ELR (cell line): ENCODE measurements at places on chromosomes 5 and 9.

DNA sequence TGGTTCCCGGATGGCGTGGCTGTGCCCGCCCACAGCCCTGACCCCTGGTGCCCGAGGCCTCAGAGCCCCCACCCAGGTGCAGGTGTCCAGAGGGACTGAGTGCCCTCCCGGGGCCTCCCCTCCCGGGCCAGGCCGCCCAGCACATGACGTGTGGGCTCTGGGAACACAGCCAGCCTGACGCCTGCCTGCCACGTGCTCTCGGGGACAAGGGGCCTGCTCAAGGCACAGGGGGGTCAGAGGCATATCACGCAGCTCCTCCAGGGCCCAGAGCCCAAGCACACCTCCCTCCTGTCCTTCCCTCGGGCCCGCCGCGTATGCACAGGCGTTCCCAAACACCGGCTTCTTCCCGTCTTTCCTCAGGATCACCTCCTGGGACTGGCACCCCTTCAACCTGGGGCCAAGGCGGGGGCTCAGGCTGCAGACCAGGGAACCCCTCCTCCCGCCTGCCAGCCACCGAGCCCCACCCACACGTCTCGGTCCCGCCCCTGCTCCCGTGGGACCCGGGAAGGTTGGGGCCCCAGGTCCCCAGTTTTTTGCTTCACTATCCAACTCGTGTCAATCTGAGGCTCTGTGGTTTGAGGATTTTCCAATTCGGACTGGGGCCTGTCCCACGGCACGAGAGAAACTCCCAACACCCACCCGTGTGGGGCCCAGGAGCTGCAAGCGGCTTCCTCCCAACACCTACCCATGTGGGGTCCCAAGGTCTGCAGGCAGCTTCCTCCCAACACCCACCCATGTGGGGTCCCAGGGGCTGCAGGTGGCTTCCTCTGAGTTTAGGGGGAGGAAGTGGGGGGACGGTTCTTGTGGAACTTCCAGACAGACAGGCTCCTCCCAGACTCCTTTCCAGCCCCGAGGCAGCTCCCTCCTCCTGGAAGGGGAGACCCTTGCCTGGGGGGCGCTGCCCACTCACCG is 1.5 kb downstream of the LCN10 start:
- no peak for DNase-seq

- DNase-seq = no peak
Observed at GRCh38 chr5:157657516-157657915, 5.3 kb upstream of the SOX30 start.

GRCh38 chr5:150762211-150762610 is 3.4 kb upstream of the DCTN4 start:
- DNase-seq = no peak

DNA sequence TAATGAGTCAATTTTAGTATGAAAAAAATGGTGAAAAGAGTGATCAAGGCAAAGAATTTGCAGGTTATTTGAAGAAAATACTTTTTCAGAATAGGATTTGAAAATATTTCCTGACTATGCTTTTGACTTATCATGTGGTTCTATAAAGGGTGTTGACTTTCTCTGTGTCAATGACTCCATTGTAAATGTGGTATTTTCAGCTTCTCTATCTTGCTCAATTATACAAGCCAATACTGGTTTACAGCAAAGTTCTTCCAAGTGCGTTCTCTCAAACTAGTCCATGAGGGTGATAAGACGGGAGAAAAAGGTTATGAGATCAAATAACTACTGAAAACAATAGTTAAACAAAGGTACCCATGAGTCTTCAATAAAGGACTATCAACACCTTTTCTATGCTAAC is 21.7 kb downstream of the IL33 start:
- no peak for DNase-seq

DNA sequence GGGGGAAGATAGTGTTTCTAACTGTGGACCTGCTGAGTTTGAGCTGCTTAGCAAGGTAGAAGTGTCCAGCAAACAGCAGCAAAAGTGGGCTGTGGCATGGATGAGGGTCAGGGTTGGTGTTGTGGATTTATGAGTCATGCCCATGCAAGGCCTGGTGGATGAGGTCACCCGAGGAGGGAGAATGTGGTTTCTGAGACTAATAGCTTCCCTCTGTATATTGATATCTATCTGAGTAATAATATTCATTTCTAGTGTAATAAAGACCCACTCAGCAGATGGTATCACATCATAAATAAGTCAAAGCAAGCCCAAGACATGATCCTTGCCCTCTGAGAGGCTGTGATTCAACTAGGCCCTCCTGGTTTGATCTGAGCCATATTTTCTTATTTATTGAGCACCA is 597.8 kb upstream of the CLINT1 start:
- peak; percentile 95 for DNase-seq

DNA sequence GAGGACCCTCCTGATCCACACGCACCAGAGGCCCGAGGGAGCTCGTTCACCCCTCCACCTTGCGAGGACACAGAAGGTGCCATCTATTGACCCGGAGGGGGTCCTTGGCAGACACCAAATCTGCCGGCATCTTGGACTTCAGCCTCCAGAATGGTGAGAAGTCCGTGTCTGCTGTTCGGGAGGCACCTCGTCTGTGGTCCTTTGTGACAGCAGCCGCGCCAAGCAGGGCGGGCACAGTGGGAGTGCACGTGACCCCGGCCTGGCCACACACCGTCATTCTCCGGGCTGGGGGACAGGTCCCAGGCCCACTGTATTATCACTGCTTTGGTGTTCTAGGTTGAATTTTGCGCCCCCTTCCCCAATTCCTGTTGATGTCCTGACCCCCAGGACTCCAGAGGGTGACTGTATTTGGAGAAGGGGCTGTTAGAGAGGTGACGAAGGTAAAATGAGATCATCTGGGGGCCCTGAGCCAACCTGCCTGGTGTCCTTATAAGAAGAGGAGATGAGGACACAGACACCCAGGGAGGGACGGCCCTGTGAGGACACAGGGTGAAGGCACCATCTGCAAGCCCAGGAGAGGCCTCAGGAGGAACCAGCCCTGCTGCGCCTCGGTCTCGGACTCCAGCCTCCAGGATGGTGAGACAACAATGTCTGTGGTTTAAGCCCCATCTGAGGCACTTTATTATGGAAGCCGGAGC is 15.7 kb downstream of the LPCAT1 start:
- DNase-seq = no peak

- no peak for DNase-seq
Observed at GRCh38 chr5:82812575-82812974, 264.6 kb downstream of the TMEM167A start.

GRCh38 chr9:764105-764524 is 77.4 kb upstream of the DMRT1 start:
- DNase-seq = peak; percentile 74

DNA sequence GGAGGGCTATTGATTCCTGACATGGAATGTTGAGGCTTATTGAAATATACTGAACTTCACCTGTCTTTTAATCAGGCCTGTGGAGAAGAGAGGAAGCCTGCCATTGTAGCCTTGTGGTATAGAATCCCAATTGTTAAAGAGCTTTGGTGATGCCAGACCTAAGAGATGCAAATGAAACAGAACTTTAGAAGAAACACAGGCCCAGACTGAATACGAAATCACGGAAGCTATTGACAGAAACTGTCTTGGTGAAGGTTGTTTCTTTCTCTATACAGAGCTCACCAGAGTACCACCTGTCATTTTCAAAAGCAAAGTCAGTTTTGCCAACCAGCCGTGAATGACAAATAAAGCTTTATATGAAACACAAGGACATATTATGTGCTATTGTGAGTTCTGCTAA is 660.3 kb downstream of the ISL1 start:
- DNase-seq = no peak

GRCh38 chr9:83698976-83699585 is 8.7 kb downstream of the UBQLN1 start:
- DNase-seq = no peak

DNA sequence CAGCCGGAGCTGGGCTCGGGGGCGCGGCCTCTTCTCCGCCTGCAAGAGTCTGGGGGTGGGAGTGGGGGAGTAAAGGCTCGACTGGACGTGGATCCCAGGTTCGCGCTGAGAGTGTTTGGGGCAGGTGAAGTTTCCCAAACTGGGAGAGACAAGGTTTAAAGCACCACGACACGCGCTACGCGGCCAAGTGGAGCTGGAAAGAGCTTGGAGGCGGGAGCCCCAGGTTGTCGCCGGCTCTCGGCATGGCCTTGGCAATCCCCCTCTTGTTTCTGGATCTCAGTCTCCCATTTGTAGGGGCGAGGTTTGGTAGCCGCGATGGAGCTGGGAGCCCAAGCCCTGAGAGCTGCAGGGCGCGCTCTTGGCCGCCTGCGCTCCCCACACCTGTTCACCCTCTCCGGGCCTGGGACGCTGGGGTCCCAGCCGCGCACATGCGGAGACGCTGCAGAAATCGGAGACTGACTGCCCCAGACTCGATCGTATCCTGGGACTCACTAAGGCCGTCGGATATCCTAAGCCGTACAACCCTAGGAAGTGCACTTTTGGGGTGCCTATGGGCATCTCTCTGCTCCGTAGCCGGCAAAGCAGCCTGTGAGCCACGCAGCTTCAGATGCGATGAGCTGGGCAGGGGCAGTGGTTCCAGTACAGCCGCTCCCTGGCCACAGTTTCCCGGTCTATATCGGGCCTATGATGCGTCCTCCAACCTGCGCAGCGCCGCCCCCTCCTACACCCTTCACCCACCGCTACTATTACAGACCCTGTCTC is 937 bp downstream of the TMOD1 start:
- DNase-seq = no peak

DNA sequence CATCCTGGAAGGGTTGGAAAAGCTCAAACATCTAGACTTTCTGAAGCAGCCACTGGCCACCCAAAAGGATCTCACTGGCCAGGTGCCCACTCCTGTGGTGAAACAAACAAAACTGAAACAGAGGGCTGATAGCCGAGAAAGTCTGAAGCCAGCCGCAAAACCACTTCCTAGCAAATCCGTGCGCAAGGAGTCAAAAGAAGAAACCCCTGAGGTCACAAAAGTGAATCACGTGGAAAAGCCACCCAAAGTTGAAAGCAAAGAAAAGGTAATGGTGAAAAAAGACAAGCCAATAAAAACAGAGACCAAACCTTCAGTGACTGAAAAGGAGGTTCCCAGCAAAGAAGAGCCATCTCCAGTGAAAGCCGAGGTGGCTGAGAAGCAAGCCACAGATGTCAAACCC is 87.6 kb downstream of the MAP1B start:
- DNase-seq = no peak

- peak; percentile 26 for DNase-seq
Observed at GRCh38 chr5:73945505-73945904, 319.5 kb downstream of the ARHGEF28 start.

DNA sequence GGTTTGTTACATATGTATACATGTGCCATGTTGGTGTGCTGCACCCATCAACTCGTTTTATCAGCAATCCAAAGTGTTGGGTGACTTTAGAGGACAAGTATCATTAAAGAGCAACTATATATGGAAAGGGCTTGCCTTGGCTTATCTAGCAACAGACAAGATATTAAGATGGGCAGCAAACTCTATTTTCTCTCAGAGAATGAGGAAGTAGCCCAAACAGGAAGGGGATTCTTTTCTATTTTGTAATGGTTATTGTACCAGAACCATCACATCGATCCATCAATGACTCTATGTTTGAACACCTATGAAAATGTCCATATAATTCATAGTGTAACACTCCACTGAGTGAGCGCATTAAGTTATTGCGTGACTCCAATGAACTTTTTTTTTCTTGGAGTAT is 260.1 kb upstream of the SLC24A2 start:
- no peak for DNase-seq

GRCh38 chr9:76294301-76294700 is 99.9 kb downstream of the RFK start:
- DNase-seq = no peak

- no peak for DNase-seq
Observed at GRCh38 chr5:33470544-33470943, 29.8 kb downstream of the TARS1 start.

GRCh38 chr9:100640447-100641050 is 62.7 kb downstream of the CAVIN4 start:
- DNase-seq = no peak

DNA sequence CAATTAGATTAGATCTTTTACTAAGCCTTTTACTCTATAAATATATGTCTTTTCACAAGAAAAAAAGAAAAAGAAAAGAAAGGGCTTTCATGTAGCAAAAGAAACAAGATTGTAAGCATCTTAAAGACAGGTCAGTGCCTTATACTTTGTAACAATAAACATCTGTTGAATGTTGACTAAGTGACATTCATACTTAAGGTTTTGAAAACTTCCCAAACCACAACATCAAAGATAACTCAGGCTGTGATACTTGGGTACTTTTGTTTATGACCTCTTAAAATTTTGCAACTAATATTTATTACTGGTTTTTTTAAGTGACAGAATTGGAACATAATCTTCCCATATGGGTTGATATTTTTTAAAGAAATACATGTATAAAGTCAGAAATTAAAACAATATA is 7.4 kb downstream of the GRAMD2B start:
- DNase-seq = no peak

GRCh38 chr9:114680259-114681001 is 1.6 kb downstream of the TEX48 start:
- DNase-seq = peak; percentile 15

DNA sequence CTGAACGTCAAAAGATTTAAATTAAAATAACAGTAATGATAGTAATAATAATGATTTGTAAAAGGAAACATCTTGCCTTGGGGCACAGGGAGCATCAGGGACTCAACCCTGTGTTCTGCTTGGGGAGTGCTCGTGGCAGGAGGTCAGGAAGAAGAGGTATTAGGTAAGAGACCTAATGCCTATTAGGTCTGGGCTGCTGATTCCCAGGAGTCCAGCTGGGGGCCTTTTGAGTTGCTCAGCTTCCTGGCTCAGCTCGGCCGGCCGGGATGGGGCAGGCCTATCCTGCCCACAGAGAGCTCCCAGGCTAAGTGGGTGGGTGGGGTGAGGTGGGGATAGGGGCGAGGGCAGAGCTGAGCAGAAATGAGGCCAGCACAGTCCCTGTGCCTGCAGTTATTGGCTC is 17.5 kb downstream of the LMX1B start:
- DNase-seq = peak; percentile 20

- DNase-seq = no peak
Observed at GRCh38 chr9:111000202-111000601, 38.1 kb downstream of the LPAR1 start.

DNA sequence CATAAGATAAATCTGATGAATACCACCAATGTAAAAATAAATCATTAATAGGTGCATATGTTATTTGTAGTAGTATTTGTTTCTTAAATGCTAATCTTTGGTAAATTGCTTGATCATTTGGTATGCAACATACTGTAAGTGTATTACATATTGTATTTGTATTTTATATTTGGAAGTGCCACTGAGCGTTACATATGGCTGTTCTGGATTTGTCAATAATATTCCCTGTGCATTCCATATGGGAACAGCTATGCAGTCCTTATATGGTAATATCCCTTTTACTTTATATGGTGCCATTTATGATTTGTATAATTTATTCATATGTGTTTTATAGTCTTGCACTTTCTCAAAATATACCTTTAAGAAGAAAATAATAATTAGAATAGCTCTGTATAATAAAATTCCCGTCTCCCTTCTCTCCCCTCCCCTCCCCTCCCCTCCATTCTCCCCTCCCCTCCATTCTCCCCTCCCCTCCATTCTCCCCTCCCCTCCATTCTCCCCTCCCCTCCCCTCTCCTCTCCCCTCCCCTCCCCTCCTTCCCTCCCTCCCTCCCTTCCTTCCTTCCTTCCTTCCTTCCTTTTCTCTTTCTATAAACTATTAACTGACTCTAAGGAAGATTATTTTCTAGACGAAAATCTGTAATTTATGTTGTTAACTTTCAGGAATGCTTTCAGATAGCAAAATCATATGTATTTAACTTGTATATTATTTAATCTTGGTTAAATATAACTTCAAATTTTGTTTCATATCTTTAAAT is 241.4 kb downstream of the CSNK1G3 start:
- no peak for DNase-seq

- no peak for DNase-seq
Observed at GRCh38 chr5:171315386-171315891, 6.4 kb downstream of the TLX3 start.

GRCh38 chr9:5820425-5820824 is 12.5 kb downstream of the ERMP1 start:
- DNase-seq = no peak
